CD4-positive, alpha-beta T cell (primary cell): ENCODE measurements at places on chromosomes 11 and 22. TPM values are rescaled to one million over a fixed set of nuclear protein-coding genes. Genes with fewer than 3 reads are reported as not detected.

DNA sequence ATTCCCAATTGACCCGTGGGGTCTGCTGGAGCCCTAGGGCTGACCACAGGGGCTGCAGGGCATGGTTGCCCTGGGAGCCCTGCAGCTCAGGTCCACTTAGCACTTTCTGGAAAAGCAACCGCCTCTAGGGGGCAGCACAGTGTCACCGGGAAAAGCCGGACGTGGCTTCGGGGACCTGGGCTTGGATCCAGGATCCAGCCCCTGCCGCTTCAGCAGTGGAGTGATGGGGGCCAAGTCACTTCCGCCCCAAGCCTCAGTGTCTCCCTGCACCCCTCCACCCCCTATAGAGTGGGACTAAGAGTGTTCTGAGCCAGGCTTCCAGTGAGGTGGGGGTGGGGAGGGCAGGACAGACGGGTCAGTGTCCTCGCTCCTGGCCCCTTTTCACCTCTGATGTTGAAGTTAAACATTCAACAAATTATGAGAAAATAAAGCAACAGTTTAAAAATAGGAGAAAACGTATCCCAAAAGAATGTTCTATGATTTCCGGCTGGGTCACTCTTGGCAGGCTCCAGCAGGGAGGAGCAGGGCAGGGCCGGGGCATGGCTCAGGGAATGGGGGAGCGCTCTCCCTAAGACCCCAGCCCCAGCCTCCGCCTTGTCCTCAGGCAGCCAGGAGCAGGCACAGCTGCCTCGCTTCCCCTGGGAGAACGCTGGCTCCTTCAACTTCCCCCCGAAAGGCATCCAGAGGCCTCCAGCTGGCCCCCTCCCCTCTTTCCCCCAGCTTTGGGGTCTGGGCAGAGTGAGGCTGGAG, 96.5 kb upstream of the FGF3 start:
- DNase-seq: no peak

DNA sequence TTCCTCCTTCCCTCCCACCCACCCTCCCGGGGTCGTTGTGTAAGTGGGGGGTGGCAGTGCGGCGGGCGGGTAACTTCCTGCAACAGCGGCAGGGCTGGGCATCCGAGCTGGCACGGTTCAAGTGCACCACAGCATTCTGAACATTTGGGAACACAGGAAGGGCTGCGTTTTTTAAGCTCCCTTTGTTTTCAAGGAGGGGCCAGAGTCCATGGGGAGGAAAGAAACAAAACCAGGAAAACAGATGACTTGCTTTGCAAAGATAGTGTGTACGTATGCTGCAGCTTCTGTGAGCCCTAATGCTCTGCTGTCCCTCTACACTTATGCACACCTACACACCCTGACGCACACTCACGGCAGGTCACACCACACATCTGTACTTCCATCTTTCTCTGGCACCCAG, 152.5 kb downstream of the FBXO7 start:
- no peak for DNase-seq

DNA sequence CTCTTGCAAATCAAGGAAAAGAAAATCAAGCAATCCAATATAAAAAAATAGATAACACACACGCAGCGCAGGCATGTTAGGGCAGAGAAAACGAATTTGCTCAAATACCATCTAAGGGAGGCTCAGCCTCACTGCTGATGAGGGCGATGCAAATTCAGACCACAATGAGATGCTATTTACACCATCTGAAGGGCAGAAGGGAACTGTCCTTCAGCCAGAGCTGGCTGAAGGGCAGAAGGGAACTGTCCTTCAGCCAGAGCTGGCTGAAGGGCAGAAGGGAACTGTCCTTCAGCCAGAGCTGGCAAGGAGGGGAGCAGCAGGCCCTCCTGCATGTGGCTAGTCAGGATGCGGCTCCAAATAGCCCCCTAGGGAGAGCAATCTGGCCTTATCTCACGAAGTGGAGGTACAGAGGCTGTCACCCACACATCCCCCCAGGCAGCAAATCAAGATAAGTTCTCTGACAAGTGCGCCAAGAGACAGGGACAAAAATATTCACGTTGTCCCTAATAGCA, 7.6 kb upstream of the SLC39A13 start:
- DNase-seq: no peak

The APOA5 gene
- not detected for total RNA-seq

The MUC5AC gene
- total RNA-seq: not detected
